ENCODE measurements at places on chromosomes 13 and 19.
A peak's percentile ranks its signal among the peaks of the same experiment; 100 is the strongest.

DNA sequence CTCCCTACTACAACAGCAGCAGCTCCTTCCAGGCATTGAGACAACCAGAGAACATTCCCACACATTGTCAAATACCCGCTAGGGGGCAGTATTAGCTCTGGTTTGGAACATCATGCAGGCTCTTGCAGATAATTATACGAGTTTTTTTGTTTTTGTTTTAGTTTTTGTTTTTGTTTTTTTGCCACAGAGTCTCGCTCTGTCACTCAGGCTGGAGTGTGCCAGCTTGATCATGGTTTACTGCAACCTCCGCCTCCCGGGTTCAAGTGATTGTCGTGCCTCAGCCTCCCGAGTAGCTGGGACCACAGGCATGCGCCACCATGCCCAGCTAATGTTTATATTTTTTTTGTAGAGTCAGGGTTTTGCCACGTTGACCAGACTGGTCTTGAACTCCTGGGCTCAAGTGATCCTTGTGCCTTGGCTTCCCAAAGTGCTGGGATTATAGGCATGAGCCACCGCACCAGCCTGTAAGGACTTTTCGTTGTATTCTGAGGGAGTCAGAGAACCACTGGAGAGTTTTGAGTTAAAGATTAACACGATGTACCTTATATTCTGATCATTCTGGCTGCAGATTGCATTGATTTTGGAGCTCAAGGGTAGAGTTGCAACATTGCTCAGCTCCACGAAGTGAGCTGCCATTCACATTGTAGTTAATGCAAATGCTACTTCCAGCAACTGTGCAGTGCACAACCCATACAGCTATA is 41.7 kb upstream of the CEACAM20 start:
- peak; percentile 2 for DNase-seq

GRCh38 chr13:102608974-102609373 is 12.2 kb downstream of the TPP2 start:
- no peak for DNase-seq

DNA sequence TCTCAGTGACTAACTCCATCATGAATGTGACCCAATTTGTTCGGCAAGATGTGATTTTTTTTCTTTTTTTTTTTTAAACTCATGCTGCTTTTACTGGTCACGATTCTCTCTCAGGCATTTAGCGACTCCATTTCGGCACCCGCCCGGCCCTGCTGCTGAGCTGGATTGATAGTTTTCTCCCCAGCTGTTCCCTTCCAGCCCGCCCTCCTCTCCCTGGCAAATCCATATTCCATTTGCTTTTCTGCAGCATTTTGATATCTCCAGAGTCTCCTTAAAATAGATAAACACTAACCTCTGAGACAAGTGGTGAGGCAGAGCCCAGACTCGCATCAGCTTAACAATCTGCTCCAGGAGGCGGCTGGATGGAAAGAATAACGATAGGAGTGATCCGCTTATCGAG is 55.5 kb upstream of the KATNAL1 start:
- no peak for DNase-seq

DNA sequence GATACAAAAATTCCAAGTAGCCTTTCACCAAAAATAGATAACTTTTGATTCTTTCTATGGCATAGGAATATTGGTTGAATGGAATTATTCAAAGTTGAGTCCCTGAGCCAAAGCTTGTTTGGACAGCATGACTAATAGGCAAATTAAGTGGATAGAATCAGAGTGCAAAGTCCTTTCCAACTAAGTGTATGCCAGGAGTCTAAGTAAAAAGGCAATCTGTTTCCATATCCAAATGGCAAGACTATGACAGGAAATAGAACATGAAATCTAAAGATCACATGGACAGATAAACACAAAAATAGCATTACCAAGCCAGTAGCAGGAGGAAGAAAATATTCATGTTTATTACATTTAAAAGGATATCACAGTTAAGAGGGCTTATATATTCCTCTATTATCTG is 804.6 kb downstream of the SLITRK6 start:
- no peak for DNase-seq

- no peak for DNase-seq
Measured at GRCh38 chr13:48738311-48738710, 84.6 kb downstream of the CYSLTR2 start.

- DNase-seq: no peak
Measured at GRCh38 chr13:83048419-83048818, 833.9 kb downstream of the SLITRK1 start.

DNA sequence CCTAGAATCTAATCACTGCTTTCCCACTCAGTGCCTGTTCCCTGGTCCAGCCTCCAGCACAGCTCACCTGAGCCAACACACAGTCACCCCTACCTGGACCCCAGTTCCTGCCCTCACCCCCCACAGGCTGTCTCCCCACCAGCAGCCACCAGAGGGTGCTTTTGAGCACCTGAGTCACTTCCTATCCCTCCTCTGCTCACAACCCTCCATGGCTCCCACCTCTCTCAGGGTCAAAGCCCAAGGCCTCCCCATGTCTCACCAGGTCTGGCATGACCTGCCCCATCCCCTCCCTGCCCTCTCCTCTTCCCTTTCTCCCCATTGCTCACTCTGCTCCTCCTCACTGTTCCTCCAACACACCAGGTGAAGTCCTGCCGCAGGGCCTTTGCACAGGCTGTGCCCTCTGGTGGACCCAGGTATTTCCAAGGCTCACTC is 7.1 kb upstream of the DPP9 start:
- peak; percentile 39 for DNase-seq

- no peak for DNase-seq
Measured at GRCh38 chr13:32642316-32642715, 56.1 kb downstream of the PDS5B start.

- DNase-seq: no peak
Measured at GRCh38 chr19:14673088-14673487, 1.6 kb downstream of the ADGRE3 start.

GRCh38 chr19:18418483-18419194 is 559 bp upstream of the SSBP4 start:
- DNase-seq: no peak

- DNase-seq: no peak
Measured at GRCh38 chr13:77565635-77566034, 30.1 kb downstream of the SCEL start.

DNA sequence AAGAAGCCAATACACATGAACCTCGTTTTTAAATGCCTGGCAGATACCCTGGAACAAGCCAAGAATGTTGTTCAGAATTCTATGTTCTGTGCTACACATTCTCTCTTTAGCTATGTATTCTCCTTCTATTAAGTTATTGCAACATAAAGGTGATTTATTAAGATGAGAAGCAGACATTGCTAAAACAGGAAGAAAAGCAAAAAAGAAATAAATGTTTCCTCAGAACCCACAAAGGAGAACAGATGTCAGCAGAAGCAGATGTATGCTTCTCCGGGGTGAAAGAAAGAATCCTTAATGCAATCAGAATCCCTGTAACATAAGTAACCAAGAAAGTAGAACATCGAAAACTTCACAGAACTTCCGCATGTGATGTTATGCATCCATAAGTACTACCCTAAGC is 302.9 kb downstream of the DCT start:
- no peak for DNase-seq

DNA sequence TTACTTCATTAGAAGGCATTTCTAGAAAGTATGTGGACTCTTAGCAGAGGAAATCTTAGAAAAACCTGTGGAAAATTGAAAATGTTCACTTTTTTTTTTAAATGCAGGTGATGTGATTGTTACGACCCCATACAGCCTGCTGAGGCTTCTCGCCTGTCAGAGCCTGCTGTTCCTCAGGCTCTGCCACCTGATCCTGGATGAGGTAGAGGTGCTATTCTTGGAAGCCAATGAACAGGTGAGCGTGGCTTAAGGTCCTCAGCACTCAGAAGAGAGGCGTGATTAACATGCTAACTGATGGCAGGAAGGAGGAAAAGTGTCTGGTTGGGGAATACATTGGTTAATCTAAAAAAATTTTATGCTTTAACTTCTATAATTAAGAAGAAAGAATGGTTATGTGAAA is 71.4 kb downstream of the SLC7A9 start:
- no peak for DNase-seq

- DNase-seq: no peak
Measured at GRCh38 chr13:19345158-19345557, 163.5 kb upstream of the TUBA3C start.

DNA sequence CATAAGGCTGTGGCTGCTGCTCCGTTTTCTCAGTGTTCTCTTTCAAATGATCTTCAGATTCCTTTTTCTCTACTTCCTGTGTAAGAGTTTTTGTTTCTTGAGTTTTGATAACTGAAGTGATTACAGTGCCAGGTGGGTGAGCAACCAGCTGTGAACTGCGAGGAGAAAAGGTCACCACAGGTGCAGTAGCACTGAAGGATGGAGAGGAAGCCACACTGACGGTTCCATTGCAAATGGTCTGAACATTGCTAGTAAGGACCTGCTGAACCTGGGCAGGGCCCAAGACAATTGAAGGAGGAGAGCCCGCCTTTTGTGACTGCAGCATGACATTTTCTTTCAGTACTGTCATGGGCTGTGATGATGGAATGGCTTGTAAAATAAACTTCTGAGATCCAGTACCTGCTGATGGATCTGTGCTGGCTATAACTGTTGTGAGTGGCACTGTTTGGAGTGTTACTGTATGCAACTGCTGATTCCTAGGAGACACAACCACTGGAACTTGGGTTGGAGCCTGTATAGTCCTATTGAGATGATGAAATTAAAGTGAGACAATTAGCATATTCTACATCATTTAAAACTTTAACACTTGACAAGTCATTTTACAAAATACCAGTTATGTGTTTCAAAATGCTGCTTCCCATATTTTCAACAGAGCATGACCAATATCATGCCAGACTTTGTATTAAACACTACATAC is 85.5 kb downstream of the ELF1 start:
- DNase-seq: no peak

DNA sequence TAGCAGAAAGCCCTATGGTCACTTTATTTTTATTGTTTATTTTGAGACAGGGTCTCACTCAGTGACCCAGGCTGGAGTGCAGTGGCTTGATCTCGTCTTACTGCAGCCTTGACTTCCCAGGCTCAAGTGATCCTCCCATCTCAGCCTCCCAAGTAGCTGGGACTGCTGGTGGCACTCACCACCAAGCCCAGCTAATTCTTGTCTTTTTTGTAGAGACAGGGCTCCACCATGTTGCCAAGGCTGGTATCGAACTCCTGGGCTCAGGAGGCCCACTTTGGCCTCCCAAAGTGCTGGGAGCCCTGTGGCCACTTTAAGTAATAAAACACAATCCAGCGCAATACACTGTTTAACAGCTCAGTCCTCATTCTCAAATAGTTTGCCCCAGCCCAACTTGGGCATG is 69.3 kb downstream of the NUFIP1 start:
- DNase-seq: no peak

- DNase-seq: no peak
Measured at GRCh38 chr19:2619076-2619475, 83.4 kb downstream of the GNG7 start.

DNA sequence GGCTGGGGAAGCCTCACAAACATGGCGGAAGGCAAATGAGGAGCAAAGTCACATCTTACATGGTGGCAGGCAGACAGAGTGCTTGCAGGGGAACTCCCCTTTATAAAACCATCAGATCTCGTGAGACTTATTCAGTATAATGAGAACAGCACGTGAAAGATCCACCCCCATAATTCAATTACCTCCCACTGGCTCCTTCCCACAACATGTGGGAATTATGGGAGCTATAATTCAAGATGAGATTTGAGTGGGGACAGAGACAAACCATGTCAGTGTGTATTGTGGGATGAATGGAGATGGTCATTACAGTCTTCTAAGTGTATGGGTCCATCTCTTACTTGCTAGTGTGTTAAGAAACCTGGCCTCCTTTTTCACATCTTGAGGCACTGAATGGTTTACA is 4.4 kb downstream of the BCKDHA start:
- DNase-seq: no peak

DNA sequence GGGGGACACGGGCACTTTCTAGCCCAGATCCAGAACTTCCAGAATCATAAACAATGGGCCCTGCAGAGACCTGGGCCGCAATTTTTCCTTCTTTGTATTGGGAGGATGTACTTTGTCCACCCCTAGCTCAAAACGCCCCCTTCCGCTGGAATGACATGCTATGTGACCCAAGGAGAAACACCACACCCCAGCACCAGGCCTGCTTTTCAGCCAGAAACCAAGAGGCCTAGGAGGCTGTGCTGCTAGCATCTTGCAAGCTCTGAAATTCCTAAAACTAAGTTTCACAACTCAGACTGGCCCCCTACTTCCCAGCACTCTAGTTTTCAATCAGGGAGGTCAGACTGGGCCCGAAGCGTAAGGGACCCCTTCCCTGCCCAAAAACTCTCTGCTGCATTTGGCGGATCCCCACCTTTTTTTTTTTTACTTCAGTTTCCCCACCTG is 538 bp downstream of the LSM4 start:
- no peak for DNase-seq

GRCh38 chr19:38055010-38055409 is 148.0 kb downstream of the SIPA1L3 start:
- no peak for DNase-seq

DNA sequence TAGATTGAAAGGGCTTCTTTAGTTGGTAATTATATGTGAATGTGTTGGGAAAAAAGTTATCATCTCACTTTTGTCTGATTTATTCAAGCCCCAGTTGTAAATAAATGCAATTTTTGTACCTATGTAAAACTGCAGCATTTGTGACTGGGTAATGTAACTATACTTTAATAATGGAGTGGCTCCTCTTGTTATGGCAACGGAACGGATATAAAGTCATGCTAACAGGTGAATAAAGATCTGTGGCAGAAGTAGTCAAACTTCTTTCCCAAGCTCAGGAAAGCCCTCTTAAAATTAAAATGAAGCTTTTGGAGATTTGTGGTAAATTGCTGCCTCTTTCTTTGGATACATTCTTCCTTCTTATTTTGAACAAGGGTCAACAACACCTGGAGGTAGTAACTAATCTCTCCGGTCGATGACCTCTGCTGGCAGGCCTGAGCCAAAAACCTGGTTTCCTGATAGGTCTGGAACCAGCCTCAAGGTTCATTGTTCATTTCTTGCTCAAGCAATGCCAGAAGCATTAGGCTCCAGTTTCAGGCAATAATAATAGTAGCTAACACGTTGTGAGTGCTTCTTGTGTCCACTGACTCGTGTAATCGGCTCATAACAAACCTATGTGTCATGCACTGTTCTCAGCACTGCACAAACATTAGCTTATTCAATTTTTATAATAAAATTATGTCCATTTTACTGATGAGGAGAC is 313.4 kb upstream of the DACH1 start:
- DNase-seq: no peak

DNA sequence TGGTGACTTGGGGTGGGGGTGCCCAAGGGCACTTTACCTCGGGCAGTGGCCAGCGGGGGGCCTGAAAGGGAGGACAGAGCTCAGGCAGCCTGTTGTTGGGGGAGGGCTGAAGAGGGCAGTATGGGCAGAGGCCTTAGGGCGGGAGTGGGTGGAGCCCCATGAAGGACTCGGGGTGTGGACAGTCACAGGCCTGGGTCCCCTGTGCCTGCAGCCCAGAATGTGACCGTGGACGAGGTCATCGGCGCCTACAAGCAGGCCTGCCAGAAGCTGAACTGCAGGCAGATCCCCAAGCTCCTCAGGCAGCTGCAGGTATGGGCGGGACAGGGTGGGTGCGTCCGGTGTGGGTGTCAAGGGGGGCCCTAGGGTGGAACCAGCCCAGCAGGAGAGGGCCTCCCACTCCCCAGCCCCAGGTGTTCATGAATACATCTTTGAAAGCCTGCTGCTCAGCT is 22.5 kb downstream of the NKPD1 start:
- no peak for DNase-seq

GRCh38 chr13:109802936-109803335 is 16.6 kb upstream of the IRS2 start:
- DNase-seq: no peak

GRCh38 chr13:44243198-44243857 is 130.3 kb upstream of the SERP2 start:
- no peak for DNase-seq

Data from stimulated activated CD8-positive, alpha-beta memory T cell treated with anti-CD3 and anti-CD28 coated beads, Interleukin-7, amount 100 ng/mL, for 1 hour (primary cell).